ENCODE measurements at places on chromosomes 5 and 9.

- no peak for DNase-seq
Measured at GRCh38 chr5:10768328-10768899, 7.4 kb upstream of the DAP start.

GRCh38 chr9:69916950-69917349, 96.3 kb downstream of the CFAP95 start:
- no peak for DNase-seq

- DNase-seq, result no peak
Measured at GRCh38 chr5:154967421-154968024, 26.6 kb downstream of the MRPL22 start.

DNA sequence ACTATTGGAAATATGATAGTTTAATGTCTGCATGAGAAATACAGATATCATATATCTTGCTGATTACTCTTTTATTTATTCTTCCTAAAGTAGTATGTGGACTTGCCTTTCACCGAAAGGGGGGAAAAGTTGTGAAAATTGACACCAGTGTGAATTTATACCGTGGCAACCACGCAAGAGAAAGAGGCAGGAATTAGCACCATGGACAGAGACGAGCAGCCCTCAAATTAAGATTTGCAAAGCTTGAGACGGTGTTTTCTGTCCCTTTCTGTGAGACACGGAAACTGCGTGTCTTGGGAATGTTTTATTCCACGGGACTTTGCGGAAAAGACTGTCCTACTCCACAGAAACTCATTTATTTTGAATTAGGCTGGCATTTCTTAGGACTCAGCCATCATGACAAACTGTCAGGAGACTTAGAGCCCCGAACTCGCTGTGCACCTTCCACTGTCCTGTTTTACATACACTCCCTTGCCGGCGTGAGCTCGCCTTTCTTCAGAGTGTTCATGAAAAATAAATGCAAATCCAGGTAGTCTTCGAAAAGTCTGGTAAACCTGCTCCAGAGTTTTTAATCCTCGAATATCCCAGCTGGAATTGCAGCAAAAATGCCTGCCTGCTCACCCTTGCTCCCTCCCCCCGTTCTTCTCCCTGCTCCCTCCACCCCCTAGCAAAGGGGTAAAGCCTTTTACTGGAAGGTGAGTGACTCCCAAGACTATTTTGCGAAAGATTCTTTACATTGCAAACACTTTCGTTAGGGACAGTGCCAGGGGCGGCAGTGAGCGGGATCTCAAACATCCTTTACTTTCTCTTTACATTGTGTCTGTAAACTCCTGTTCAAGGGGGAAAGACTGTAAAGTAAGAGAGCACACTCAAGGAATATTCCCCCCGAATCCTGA, 3.8 kb upstream of the ELAVL2 start:
- DNase-seq, result no peak

- no peak for DNase-seq
Measured at GRCh38 chr9:35728041-35728971, 3.7 kb downstream of the TLN1 start.

- DNase-seq, result no peak
Measured at GRCh38 chr9:14221558-14221957, 92.4 kb downstream of the NFIB start.

GRCh38 chr5:169121630-169122420, 179.1 kb downstream of the SLIT3 start:
- no peak for DNase-seq

GRCh38 chr5:94623011-94623410, 4.5 kb downstream of the SLF1 start:
- DNase-seq, result no peak

DNA sequence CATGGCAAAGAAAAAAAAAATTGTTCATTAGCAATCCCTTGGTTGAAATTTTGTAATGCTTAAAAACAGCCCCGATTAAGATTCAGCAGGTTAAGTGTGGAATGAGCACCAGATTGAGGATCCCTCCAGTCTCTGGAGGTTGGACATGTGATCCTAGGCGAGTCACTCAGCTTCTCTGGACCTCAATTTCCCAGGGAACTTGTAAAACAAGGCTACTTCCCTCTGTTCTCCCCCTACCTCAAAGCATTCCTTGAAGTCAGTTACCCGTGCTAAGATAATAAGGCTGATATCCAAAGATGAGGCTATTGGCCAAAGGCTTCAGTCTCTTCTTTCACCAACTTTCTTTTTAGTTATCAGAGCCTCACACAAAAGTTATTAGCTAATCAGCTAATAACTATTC, 2.9 kb downstream of the KLHL3 start:
- DNase-seq, result no peak

DNA sequence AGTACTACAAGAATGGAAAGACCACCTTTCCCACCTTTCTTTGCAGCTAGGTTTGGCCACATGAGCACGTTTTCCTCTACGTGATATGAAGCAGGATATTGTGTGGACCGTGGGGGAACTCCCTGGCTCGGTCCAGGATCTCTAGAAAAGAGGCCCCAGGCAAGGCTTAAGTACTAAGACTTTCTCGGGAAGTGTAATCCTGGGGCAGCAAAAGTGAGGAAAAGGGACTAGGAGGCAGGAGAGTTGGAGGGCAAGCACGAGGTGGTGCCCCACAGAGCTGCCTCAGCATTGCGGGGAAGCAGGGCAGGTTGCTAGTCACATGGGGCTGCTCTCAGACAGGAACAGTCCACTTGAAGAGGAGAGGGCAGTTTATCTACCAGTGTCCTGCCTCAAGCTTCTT, 235.1 kb downstream of the GADD45G start:
- no peak for DNase-seq

- DNase-seq, result no peak
Measured at GRCh38 chr5:40995801-40996586, 75.1 kb downstream of the MROH2B start.

- no peak for DNase-seq
Measured at GRCh38 chr5:169160405-169160901, 140.5 kb downstream of the SLIT3 start.

DNA sequence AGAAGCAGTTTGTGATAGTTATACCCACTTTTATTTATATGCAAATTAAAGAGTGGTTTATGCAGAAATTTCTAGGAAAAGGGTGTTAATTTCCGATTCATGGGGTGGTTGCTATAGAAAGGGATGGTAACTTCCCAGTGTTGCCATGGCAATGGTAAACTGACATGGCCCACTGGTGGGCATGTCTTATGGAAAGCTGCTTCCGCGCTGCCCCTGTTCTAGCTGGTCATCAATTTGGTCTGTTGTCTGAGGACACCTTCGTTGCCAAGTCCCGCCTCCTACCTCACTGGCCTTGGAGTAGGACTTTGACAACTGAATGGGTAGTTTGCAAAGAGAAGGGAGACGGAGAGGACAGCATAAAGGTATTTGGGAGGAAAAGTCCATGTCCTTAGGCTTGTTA, 74.0 kb upstream of the SMIM23 start:
- peak; percentile 44 for DNase-seq

GRCh38 chr9:116986015-116986414, 298.9 kb downstream of the TRIM32 start:
- no peak for DNase-seq

All from suprapubic skin (tissue), 4 donors.